ENCODE measurements at places on chromosomes 4 and X.
A peak's percentile ranks its signal among the peaks of the same experiment; 100 is the strongest.

GRCh38 chrX:129690435-129690834, 35.7 kb upstream of the APLN start:
- DNase-seq: no peak

DNA sequence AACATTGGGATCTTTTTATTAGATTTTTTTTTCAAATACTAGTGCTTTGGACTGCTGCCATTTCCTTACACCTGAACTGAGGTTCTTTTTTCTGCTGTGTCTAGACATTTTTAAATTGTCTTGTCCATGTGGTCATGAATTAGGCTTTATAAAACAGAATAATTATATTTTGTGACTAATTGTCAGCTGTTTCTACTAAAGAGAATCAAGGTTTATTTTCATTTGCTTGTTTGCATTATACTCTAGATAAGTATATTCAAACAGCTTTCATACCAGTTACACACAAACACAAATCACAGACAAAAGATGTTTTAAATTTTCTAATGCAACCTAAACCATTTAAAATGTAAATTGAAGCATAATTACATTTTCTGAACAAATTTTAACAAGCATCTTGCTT, 194.7 kb downstream of the GALNTL6 start:
- no peak for DNase-seq

GRCh38 chr4:142040043-142040442, 403.7 kb downstream of the IL15 start:
- DNase-seq: no peak

- no peak for DNase-seq
Measured at GRCh38 chr4:105139646-105140045, 7.0 kb upstream of the TET2 start.

- peak; percentile 39 for DNase-seq
Measured at GRCh38 chrX:45322382-45322781, 121.7 kb upstream of the DIPK2B start.

DNA sequence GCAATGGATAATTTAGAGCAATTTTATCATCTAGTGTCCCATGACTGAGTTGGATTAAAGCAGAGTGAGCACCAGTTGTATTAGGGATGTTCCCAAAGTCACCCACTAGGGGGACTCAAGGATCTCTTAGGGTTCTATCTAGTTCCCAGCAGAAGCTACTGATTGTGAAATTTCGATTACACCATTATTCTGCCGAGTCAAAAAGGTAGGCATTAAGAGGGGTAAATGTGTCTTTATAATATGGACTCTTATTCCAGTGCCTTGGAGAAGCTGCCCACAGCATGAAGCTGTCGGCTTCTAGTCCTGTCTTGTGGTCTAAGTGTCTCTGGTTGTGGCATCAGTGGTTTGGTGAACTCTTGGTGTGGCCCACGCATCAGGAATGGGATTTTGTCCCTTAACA, 53.3 kb downstream of the RGS12 start:
- DNase-seq: no peak

GRCh38 chrX:17674601-17675000, 62.7 kb upstream of the SCML1 start:
- no peak for DNase-seq

DNA sequence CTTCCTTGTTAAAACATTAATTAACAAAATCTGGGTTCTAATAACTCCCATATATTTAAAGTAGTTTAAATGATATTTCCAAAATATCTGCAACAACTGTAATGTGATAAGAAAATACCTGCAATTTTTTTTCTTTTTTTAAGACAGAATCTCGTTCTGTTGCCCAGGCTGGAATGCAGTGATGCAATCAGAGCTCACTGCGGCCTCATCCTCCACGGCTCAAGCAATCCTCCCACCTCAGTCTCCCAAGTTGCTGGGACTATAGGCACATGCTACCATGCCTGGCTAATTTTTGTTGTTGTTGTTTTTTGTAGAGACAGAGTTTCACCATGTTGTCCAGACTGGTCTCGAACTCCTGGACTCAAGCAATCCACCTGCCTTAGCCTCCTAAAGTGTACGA, 45.7 kb upstream of the NSUN7 start:
- DNase-seq: no peak

DNA sequence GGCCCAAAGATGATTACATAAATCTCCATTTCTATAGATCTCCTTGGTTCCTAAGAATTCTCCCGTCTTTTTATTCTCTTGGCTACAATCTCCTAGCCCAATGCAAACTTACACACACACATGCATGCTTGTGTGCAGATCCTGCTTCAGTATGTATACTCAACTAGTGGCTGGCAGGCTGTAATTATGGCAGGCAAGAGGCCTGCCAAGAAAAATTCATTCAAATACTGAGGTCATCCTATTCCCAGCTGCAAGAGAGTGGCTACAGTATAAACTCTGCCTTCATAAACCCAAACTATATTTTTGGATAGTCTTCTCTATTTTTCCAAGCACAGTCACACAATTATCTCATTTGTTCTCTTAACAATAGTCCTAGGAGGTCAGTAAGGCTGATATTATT, 95.2 kb downstream of the SHROOM4 start:
- DNase-seq: no peak

- DNase-seq: no peak
Measured at GRCh38 chr4:151743128-151743854, 17.5 kb downstream of the GATB start.

GRCh38 chr4:155376387-155377268, at the start of gene MAP9:
Gene MAP9, minus strand, starts transcription at chr4:155376965. Its CDS starts 1,115 bp downstream, at chr4:155375850.
- DNase-seq: peak; percentile 87

DNA sequence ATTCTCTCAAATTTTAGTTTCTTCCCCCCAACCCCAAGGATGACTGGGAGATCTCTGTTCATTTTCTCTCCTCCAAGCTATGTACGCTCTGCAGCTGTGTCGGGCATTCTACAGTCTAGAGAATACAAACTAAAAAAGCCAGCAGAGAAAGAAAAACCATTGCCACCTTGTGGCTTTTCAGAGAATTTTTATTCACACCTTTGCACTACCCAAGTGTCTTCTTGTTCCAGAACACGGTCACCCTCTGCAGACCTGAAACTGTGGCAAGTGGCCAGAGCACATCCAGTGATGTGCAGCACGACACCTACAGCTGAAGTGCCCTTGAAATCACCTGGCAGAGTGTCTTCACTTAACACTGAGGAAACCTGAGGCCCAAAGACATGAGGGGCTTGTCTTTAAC, 68.6 kb downstream of the CHST7 start:
- no peak for DNase-seq

DNA sequence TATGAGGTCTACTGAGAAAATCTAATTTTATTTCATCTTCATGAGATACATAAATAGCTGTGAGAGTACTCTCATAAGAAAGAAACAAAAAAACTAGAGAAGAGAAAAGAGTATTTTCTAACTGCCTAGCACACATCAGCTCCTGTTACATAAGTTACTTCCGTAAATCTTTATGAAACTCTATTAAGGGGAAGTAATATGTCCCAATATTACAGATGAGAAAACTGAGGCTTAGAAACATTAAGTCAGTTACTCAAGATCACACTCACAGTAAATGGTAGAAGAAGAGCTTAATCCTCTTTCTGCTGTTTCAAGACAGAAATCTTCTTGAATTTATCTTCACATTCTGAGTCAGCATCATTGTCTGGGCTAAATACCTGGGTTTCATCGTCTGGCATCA, 164.1 kb downstream of the DTHD1 start:
- DNase-seq: no peak

- no peak for DNase-seq
Measured at GRCh38 chrX:134682081-134682480, 23.8 kb upstream of the PLAC1 start.
